SK-N-MC (cell line): ENCODE measurements at places on chromosomes 16 and 17.

DNA sequence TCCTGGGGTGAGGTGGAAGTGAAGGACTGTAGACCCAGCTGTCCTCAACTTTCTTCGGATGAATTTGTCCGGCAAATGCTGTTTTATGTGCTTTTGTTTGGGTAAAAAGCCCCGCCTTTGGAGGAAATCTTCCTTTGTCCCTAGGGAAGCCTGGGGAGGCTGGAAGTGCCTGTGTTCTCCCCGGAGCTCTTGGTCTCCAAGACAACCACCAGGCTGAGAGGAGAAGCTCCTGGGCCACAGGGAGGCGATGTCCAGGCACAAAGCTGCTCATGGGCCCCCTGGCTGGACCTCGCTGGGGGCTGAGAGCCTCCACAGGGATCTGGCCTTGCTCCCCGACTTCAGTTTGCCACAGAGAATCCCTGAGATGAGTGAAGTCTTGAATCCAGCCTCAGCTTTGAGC, 293.1 kb upstream of the N4BP1 start:
- DNase-seq, result no peak

DNA sequence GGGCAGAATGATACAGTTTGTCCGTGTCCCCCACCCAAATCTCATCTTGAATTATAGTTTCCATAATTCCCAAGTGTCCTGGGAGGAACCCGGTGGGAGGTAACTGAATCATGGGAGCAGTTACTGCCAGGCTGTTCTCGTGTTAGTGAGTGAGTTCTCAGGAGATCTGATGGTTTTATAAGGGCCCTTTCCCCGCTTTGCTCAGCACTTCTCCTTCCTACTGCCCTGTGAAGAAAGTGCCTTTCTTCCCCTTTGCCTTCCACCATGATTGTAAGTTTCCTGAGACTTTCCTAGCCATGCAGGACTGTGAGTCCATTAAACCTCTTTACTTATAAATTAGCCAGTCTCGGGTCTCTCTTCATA, 28.9 kb upstream of the SEC14L1 start:
- DNase-seq, result no peak

DNA sequence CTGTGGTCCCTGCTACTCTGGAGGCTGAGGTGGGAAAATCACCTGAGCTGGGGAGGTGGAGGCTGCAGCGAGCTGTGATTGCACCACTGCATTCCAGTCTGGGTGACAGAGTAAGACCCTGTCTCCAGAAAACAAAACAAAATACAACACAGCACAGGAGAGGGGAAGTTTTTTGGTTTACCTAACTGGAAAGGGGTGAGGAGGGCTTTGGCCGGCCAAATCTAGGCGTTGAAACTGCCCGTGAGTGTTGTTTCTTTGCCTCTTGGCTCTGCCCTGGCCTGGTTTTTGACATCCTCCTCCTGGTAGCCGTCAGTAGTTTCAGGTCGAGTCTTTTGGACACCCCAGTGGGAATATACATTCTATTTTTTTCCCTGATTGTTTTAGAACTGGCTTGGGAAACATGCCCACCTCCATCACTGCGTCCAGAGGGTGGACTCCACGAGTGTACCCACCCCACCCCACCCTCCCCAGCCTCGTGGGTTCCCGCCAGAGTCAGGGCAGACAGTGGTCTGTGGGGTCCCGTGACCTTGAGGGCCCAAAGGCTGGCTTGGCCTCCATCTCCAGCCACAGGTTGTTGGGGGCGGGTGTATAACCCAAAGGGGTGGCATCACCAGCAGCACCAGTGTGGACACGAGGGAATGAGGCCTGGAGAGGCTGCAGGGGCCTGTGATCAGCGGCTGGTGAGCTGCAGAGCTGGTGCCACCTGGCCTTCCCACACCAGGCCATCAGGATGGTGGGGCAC, 42.7 kb downstream of the NT5M start:
- DNase-seq, result no peak

GRCh38 chr17:55730808-55731207, 8.1 kb upstream of the TMEM100 start:
- DNase-seq, result no peak

DNA sequence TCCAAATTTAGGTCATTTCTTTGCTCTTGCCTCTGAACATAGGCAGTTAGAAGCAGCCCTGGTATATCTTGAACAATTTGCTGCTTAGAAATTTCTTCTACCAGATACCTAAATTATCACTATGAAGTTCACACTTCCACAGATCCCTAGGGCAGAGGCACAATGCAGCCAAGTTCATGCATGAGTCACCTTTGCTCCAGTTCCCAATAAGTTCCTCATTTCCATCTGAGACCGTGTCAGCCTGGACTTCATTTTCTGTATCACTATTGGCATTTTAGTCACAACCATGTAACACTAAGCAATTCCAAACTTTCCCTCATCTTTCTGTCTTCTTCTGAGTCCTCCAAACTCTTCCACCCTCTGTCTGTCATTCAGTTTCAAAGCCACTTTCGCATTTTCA, 45.0 kb downstream of the KCNJ16 start:
- no peak for DNase-seq

DNA sequence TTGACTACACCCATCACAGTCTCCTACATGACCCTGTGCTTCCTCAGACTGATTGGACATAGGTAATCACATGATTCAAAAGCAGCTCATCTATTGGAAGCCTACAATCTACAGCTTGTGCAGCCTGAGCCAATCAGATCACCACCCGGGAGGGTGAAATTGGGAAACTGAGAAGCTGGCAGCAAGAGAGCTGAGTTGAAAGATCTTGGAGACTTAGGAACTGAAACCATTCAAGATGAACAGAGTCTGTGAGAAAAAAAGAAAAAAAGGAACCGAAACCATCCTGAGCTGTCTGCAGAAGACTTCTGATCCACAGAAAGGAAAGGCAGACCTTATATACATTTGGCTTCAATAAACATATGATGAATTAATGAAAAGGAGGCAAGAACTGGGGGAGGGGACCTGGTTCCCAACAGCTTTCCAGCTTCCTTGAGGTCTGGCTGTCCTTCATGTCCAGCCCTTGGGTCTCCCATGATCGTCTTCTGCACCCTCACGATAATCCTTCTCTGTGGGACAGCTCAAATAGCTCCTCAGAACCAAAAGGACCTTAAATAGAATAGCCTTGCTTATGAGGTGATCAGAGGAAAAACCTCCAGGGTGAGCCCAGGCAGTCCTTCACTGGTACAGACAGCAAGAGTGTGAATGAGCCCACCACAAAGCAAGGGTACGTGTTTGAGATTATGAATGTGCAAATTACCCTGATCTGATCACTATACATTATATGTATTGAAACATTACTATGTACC, 32.6 kb downstream of the PLXDC1 start:
- DNase-seq, result no peak

GRCh38 chr16:20259541-20259940, 67.8 kb downstream of the GP2 start:
- no peak for DNase-seq
